PC-9 (cell line): ENCODE measurements at places on chromosomes 1 and 21. TPM values are rescaled to one million over a fixed set of nuclear protein-coding genes. Genes with fewer than 3 reads are reported as not detected.

C8A gene
- total RNA-seq = not detected in 2 replicates

- no peak for DNase-seq
These were observed 22.1 kb downstream of the PRRC2C start for GRCh38 chr1:171507435-171507834.

GRCh38 chr1:93447481-93448291 is at the start of gene FNBP1L:
Gene FNBP1L, plus strand, starts transcription at chr1:93448118. Its CDS starts 164 bp downstream, at chr1:93448282.
- peak; percentile 76 for DNase-seq

AKR7A3 gene
- total RNA-seq = 1.9 and 2.5 TPM in 2 replicates

- DNase-seq = no peak
These were observed 24.1 kb downstream of the FAM177B start for GRCh38 chr1:222761083-222761482.

DNA sequence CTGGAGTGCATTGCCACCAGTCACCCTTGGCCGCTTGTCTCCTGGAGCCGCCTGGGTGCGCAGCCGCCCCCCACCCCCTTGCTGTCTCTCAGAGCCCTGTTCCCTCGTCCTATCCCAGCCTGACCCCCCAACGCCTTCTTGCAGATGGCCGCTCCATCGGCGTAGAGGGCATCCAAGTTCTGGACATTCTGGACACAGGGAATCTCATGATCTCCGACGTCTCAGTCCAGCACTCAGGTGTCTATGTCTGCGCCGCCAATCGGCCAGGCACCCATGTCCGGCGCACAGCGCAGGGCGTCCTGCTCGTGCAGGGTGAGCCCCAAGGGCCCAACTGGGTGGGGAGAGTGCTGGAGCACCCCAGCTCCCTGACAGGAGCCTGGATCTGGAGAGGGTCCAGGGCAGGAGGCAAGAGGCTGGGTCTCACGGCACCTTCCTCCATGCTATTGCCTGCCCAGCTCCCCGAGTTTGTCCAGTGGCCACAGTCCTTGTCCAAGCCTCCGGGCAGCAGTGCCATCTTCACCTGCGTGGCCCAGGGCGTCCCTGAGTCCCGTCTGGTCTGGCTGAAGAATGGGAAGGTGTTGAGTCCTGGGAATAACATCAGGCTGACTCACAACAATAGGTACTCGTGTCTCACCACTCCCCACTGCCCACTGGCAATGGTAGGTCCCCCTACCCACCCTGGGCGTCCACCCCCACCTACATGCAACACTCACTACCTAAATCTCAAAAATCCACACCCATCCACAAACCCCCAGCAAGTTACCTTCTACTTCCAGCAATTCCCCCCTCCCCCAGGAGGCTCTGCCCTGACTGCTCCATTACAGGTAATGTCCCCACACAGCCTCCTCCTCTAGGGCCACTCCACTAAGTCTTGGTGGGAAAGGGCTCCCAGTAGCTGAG is 24.6 kb downstream of the SLC27A3 start:
- DNase-seq = no peak

- DNase-seq = no peak
These were observed 209.5 kb upstream of the GALNT2 start for GRCh38 chr1:229857585-229857984.

DNA sequence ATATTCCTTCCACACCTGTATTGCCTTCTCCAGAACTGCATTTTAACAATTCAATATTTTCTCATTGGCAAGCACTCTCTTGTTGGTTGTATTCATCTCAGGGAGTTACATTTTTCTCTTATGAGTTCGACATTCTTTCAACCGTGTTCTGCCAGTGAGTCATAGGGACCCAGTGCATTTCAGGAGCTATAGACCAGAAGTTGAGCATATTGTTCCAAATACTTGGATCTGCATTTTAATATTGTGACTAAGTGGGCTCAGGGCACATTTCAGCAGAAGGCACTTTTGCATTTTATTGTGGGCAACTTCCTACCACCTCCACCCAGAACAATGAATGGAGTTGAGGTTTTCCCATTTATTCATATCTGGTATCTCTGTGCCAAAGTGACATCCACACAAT is 132.8 kb downstream of the TNFSF18 start:
- peak; percentile 63 for DNase-seq
